ENCODE measurements at places on chromosomes 1 and 21. TPM values are rescaled to one million over a fixed set of nuclear protein-coding genes. Genes with fewer than 3 reads are reported as not detected.

DNA sequence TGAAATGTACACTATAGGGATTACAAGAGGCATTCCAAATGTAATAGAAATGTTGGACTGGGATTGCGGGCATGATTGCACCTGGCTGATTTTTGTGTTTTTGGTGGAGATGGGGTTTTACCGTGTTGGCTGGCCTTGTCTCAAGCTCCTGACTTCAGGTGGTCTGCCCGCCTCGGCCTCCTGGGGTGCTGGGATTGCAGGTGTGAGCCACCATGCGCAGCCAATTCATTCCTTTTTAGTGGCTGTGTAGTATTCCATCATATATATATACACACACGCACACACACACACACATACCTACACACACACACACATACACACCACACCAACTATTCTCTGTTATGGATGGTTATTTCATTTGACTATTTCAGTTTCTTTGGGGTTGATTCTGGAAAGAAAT lies 4.7 kb upstream of the ATP6V1G3 start:
- H3K4me3 ChIP-seq, result no peak overlapping the region
- no peaks in the 10 kb centered on the region for H3K36me3 ChIP-seq
- H3K27ac ChIP-seq, result no peak overlapping the region
- no peak for DNase-seq
- H3K27me3 ChIP-seq, result no peaks in the 10 kb centered on the region
- H3K4me1 ChIP-seq, result no peaks in the 10 kb centered on the region

- DNase-seq, result no peak
- no peak overlapping the region for H3K27ac ChIP-seq
Measured at GRCh38 chr1:72942008-72942407, 659.7 kb upstream of the NEGR1 start.

- H3K27ac ChIP-seq, result peak overlapping the region; percentile 39
- DNase-seq, result no peak
- peak overlapping the region; percentile 32 for H3K4me3 ChIP-seq
- peaks cover 53% of the 10 kb centered on the region for H3K4me1 ChIP-seq
Measured at GRCh38 chr1:203273869-203274602, 31.3 kb upstream of the BTG2 start.

DNA sequence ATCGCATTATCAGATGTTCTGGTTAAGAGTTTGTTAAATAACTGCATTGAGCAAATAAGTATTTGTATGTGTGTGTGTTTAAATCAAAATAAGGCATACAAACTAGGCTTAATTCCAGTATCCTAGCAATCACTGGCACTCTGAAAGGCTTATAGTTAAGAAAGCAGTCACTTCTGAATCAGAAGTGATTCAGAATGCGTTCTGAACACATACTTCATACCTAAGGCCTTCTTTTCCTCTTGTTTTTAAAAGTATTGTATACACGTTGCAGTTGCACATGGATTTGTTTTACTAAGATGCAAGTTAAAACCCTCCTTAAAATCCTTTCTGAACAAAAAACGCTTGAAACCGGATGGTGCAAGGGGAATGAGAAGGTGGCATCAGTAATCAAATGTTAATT lies 238.4 kb upstream of the DMRTA2 start:
- H3K27me3 ChIP-seq, result no peaks in the 10 kb centered on the region
- no peak overlapping the region for H3K27ac ChIP-seq
- no peak for DNase-seq

DNA sequence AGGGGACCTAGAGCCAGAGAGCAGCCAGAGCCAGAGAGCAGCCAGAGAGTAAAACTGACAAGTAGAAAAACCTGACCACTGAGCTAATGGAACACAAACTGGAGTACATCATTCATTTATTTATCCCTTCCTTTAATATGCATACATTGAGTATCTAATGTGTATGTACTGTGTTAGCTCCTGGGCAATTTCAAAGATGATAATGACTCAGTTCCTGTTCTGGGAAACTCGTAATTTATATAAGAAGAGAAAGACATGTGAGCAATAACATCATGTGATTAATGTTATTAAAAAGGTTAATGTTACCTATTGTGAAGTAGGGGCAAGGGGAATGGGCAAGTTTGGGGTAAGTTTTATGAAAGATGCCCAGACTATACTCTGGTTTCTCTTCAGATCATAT lies 199.9 kb downstream of the TNR start:
- no peaks in the 10 kb centered on the region for H3K27me3 ChIP-seq
- H3K36me3 ChIP-seq, result no peaks in the 10 kb centered on the region
- no peak for DNase-seq
- H3K4me3 ChIP-seq, result no peak overlapping the region
- H3K4me1 ChIP-seq, result peaks cover 12% of the 10 kb centered on the region
- H3K27ac ChIP-seq, result no peak overlapping the region

Gene PGLYRP3
- total RNA-seq, result not detected

GRCh38 chr1:206136241-206136640 lies 19.1 kb upstream of the AVPR1B start:
- H3K27me3 ChIP-seq, result no peaks in the 10 kb centered on the region
- H3K36me3 ChIP-seq, result no peaks in the 10 kb centered on the region
- no peaks in the 10 kb centered on the region for H3K4me1 ChIP-seq
- no peak overlapping the region for H3K4me3 ChIP-seq

- no peak for DNase-seq
- H3K4me3 ChIP-seq, result no peak overlapping the region
- H3K36me3 ChIP-seq, result no peaks in the 10 kb centered on the region
- H3K27ac ChIP-seq, result no peak overlapping the region
- no peaks in the 10 kb centered on the region for H3K27me3 ChIP-seq
Measured at GRCh38 chr1:47881505-47882442, 115.4 kb downstream of the TRABD2B start.

DNA sequence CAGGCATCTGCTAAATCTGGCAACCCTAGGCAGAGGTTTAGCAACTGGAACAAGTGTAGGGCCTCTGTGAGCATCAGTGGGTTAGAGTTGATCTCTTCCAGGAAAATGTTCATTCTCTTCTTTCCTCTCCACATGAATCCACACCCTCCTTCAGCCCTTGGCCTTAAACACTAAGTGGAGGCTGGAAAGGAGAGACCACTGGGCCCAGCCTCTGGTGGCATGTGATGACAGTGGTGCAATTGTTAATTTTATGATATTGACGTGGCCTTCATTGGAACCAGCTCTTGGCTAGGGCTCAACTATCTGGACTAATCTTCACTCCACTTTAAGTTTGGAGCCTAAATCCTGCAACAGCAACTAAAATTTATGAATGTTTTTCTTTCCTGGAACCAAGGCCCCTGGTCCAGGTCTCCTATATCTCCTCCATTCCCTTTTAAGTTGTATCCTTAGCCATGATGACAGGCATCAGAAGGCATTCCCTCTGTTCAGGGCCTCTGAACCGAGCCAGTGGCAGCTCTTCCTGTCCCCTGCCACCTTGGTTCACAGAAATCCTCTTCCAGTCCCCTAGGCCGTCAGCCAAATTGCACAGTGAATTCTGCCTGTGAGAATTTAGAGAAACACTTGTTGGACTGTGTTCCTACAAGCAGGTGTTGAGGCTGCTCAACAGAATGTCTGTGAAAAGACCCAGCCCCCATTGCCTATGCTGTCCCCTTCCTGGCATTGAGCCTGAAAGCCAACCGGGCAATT lies 132.2 kb downstream of the PSMG1 start:
- H3K27ac ChIP-seq, result no peak overlapping the region
- DNase-seq, result no peak
- H3K4me3 ChIP-seq, result no peak overlapping the region
- no peaks in the 10 kb centered on the region for H3K27me3 ChIP-seq

GRCh38 chr1:99672530-99673213 lies 26.8 kb downstream of the PALMD start:
- no peaks in the 10 kb centered on the region for H3K36me3 ChIP-seq
- H3K4me1 ChIP-seq, result no peaks in the 10 kb centered on the region
- H3K4me3 ChIP-seq, result no peak overlapping the region
- no peak for DNase-seq
- H3K27ac ChIP-seq, result no peak overlapping the region
